ENCODE measurements at places on chromosomes 7 and 10.

DNA sequence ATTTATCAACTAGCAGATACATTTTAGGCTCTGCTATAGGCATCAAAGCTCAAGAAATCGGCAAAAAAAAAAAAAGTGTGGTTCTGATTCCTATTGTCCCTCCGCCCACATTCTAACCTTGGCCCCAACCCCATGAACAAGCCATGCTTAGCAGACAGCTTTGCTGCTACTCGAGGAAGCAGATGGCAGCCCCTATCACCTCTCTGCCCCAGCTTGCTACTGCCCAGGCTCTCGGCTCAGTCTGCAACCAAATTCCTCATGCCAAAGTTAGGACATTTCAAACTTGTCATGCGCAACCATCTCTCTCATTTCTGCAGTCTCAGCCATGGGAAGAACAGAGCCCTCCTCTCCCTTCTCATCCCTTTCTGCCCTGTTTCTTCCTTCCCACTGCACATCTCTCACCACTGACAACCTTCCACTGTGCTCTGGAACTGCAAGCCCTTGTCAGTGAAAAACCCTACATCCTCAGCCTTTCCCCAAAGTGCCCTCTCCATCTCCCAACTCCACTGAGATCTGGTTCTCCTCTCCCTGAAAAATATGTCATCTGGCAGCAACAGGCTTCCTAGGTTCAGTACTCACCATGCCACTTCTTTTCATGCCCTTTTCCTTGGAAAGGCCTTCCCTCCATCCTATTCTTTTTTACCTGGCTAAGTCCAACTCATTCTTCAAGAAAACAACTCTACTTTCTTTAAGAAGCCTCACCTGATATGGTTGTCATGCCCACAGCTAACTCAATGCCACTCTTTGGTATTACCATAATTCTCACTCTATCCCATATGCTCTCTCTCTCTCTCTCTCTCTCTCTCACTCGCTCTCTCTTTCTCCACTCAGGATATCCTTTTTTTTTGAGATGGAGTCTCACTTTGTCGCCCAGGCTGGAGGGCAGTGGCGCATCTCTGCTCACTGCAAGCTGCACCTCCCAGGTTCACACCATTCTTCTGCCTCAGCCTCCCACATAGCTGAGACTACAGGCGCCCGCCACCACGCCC is 60.1 kb upstream of the FHIP2A start:
- DNase-seq: no peak

- no peak for DNase-seq
Measured at GRCh38 chr7:17486835-17487234, 188.4 kb downstream of the AHR start.

DNA sequence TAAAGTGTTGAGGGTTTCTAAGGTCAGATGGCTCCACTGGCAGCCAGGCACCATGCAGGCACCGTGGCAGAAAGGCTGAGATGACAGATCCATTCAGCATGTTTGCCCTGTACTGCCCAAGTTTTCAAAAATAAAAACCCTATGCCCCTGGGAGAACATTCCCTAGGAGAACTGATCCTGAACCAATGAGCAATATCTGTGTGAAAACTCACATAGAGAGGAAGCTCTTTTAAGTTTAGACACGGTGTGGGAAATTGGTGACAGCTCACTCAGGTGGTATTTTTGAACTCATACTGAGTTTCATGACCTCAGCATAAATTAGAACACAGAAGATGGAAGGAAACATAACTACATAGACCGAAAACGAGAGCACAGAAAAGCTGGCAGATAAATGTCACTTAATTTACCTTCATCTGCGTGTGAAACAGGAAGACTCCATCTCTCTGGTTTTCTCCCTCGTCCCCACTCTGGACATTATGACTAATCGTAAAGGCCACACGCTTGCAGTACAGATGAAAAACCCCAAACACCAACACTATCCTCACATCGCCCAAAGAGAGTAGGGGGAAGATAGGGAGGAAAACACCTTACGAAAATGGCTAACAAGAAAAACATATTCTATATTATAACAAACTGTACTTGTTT is 127.8 kb downstream of the ICA1 start:
- no peak for DNase-seq

GRCh38 chr10:85666102-85666501 is 700.5 kb downstream of the GRID1 start:
- DNase-seq: no peak

- DNase-seq: no peak
Measured at GRCh38 chr10:48489099-48489498, 115.8 kb downstream of the ARHGAP22 start.

DNA sequence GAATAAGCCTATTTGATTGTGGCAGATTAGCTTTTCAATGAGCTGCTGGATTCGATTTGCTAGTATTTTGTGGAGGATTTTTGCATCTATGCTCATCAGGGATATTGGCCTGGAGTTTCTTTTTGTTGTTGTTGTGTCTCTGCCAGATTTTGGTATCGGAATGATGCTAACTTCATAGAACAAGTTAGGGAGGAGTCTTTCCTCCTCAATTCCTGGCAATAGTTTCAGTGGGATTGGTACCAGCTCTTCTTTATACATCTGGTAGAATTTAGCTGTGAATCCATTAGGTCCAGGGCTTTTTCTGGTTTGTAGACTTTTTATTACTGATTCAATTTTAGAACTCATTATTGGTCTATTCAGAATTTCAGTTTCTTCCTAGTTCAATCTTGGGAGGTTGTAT is 43.4 kb upstream of the KLF14 start:
- no peak for DNase-seq

DNA sequence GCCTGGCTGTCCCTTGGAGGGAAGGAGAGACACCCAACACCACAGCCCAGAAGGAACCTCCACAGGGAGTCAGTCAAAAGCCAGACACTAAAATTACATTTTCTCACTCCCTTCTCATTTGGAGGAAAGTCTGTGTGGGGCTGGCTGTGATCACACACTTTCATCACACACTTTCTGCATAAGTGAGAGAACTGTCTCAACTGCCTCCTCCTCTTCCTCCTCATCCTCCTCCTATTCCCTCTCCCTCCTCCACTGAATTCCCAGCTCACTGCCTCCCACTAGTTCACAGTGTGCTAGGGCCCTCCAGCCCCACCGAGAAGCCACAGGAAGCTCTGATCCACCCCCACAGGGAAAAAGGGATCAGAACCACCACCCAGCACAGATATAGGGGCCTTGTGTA is 91.6 kb downstream of the KCNMA1 start:
- DNase-seq: no peak

- no peak for DNase-seq
Measured at GRCh38 chr7:29457565-29458011, 106.0 kb upstream of the PRR15 start.

DNA sequence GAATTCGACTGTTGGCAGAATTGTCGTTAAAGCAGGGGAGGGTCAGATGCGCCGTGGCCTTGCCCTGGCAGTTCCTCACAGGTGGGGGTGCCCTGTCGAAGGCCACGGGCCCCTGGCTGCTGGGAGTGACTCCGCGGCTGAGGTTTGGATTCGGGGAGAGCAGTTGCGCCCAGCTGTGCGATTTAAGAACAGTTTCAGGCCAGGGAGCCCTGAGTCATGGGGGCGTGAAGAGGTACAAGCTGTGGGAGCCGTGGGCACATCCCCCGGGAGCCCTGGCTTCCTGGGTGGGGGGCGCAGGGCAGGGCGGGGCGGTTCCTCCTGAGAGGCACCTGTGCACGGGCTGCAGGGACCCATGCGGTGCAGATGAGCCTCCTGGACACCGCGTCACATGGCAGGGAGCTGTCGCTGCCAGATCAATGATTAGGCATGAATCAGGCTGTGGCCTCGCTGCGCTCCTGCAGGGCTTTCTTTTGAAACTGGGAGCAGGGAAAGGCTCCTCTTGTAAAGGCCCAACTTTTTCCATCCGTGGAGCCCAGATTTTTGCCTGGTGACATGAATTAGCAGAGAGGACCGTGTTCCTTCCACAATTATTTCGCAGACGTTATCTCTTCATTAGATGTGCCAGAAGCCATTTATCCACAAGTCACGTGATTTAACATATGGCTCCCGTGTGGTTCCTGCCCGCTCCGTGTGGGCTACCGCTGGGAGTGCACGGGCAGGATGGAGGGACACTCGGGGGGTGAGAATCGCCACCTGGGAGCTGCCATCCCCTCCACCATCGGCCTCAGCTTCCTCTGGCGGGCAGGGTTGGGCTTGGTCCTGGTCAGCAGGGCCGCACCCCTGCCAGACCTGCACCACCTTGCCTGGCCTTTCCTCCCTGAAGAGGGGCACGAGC is 918 bp downstream of the PWWP2B start:
- peak; percentile 51 for DNase-seq

DNA sequence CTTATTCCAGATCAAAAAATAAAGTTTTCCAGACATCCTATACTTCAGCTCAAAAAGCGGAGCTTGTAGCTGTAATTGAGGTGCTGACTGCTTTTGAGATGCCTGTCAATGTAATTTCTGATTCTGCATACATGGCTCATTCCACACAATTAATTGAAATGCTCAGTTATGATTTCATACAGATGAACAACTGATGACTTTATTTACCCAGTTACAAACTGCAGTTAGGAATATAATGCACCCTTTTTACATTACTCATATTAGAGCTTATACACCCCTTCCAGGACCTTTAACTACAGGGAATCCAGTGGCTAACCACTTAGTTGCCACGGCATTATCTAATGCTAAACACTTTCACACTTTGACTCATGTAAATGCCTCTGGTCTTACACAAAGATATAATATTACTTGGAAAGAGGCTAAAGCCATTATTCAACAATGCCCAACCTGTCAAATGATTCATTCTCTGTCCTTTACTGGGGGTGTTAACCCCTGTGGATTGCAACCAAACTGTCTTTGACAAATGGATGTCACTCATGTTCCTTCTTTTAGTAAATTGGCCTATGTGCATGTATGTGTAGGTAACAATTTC is 147.3 kb downstream of the ZNF33B start:
- no peak for DNase-seq

- DNase-seq: no peak
Measured at GRCh38 chr10:6174201-6174874, 28.4 kb upstream of the PFKFB3 start.

- no peak for DNase-seq
Measured at GRCh38 chr7:28999427-28999826, 41.3 kb upstream of the TRIL start.

DNA sequence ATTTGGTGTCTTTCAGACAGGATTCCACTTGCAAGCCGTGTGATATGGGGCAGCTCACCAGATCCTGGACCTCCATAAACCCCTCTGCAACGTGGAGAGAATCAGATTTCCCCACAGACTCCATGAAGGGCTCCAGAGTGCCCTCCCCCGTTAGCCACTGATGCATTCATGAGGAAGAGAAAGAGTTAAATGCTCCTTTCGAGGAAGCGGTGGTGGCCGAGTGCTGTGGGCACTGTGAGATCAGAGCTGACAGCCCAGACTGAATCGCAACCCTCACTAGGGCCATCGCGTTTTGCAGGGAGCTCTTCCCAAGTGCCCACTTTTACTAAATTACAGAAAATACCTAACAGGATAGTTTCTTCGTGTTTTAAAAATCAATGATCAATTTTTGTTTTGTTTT is 226.3 kb upstream of the ZNF32 start:
- no peak for DNase-seq

DNA sequence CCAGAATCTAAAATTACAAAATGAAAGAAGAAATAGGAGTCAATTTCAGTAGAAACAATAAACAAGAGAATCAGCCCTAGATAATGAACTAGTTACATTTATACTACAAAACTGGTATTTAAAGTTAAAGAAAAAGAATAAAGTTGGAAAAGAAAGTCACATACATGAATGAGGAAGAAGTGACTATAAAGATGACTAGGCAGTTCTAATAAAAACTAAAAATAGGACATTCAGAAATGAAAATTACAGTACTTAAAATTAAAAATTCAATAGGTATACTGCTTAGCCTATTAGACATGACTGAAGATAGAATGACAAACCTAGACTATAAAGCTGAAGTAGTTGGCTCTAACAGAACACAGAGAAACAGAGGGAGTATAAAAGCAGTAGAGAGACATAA is 108.8 kb downstream of the AHR start:
- no peak for DNase-seq

- no peak for DNase-seq
Measured at GRCh38 chr7:158329014-158329610, 258.5 kb downstream of the PTPRN2 start.

DNA sequence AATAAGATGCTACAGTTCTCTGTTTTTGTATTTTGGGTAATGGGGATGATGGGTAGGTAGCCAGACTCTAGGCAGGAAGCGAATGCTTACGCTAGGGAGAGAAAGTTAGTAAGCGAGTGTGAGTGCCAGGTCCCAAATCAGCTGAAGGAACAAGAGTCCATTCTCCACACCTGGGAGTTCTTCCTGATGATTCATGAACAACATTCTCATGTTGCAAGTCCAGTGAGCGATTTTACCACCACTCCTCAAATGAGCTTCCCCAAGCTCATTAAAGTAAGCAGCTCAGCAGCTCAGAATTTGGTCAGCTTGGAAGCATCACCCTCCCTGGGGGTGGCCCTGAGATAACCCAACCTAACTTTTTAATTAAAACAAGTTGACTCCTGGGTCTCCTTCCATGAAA is 27.3 kb downstream of the SH3PXD2A start:
- DNase-seq: no peak

GRCh38 chr10:80194373-80195045 is 10.8 kb downstream of the ANXA11 start:
- DNase-seq: no peak

GRCh38 chr10:117552156-117552631 is 9.6 kb downstream of the EMX2 start:
- DNase-seq: no peak

Data from erythroblast (primary cell).